ENCODE measurements at places on chromosomes 2 and 18.

DNA sequence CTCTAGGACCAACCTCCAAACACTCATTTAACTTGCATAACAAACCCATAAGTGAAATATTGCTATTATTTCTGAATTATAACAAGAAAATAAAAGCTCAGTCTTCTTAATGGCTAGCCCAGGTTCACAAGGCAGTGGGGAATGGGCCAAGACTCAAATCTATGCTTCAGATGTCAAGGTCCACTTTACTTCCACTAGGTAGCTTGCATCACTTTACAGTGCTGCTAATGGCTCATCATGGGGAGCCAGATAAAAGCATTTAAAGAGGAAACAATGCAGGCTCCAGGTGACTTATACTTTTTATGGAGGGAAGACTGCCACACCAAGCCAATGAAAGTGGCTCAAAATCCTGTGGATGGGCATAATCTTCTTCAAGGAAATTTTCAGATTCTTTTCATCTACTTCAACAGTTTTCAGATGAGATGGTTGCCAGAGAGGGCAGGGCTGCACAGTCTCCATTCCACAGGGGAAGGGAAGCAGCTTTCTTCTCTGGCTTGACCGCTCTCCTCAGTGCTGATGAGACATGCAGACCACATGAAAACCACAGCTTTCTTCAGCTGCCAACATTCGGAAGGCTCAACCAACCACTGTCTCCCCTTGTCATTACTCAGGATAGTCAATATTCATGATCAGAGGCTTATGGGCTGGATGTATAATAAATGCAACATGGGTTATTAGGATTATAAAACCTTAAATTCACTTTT is 361.9 kb upstream of the MEX3C start:
- DNase-seq, result no peak

GRCh38 chr2:101057051-101057933 is 55.2 kb downstream of the RPL31 start:
- no peak for DNase-seq

DNA sequence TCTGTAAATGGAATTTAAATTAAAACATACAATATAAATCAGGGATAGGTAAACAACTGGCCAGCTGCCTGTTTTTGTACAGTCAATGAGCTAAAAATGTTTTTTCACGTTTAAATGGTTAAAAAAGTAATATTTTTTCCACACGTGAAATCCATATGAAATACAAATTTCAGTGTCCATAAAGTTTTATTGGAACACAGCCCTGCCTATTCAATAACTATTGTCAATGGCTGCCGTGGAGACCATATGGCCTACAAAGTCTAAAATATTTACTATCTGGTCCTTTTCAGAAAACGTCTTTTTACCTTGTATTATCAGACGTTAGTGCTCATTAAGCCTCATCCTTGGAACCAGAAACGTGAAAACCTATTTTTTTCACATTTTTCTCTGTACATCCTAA is 1.3 kb downstream of the TMEM17 start:
- no peak for DNase-seq

DNA sequence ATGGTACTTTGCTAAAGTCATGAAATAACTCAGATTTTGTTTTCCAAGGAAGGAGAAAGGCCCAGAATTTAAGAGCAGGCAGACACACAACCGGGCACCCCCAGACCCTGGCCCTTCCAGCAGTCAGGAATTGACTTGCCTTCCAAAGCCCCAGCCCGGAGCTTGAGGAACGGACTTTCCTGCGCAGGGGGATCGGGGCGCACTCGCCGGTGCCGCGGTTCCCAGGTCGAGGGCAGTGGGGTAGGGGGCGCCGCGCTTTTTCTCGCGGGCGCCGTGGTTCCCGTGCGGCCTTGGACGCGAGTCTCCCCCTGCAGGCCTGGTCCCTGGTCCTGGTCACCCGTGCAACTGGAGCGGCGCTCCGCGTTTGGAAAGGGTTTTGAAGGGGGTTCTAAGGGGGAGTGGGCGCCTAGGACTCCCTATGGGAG is 1.2 kb downstream of the ZNF236 start:
- no peak for DNase-seq

DNA sequence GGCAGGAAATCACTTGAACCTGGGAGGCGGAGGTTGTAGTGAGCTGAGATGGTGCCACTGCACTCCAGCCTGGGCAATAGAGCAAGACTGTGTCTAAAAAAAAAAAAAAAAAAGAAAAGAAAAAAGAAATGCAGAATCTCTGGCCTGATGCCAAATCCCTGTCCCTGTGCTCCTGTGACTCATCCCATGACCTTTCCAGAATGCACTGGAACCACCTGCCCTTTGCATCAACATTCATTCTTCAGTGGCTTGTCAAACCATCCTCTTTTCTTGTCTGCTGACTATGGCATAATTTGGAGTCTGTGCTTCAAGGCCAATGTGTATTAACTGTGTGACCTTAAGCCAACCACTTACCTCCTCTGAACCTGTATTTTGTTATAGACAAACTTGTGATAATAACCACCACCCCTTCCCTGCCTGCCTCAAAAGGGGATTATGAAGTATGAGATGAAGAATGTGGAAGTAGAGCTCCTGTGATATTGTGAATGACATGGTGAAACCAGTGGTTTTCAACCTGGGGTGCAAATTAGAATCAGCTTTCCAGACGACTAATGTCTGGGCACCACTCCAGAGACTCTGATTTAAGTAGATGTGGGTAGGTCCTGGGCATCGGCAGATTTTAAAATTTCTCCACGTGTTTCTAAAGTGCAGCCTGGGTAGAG is 189.3 kb downstream of the CLIP4 start:
- no peak for DNase-seq

DNA sequence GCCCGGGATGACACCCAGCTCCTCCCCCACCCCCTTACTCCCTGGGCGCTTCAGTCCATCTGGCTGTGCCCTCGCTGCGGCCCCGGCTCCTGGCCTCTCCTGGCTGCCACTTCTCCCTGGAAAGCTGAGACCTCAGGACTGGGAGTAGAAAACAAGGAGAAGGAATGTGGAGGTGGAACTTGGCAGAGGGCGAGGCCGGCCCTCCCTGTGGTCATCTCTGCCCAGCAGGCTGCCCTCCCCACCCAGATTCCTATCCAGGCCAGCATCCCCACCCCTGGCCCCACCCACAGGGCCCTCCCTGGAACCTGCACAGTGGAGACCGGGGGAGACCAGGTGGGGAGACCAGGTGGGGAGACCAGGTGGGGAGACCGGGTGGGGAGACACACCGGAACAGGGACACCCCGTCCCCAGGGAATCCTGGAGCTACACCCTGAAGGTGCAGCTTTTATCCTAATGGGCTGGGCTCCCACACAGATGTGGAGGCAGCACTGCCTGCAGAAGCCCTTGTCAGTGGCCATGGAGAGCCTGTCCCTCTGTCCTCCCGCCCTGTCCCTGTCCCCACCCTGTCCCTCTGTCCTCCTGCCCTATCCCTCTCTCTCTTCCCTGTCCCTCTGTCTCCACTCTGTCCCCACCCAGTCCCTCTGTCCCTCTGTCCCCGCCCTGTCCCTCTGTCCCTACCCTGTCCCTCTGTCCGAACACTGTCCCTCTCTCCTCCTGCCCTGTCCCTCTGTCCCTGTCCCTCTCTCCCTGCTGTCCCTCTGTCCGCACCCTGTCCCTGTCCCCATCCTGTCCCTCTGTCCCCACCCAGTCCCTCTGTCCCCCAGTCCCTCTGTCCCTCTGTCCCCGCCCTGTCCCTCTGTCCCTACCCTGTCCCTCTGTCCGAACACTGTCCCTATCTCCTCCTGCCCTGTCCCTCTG is 157.1 kb downstream of the PXDN start:
- DNase-seq, result no peak

GRCh38 chr2:55051026-55051866 is 995 bp upstream of the RTN4 start:
- DNase-seq, result peak; percentile 100

DNA sequence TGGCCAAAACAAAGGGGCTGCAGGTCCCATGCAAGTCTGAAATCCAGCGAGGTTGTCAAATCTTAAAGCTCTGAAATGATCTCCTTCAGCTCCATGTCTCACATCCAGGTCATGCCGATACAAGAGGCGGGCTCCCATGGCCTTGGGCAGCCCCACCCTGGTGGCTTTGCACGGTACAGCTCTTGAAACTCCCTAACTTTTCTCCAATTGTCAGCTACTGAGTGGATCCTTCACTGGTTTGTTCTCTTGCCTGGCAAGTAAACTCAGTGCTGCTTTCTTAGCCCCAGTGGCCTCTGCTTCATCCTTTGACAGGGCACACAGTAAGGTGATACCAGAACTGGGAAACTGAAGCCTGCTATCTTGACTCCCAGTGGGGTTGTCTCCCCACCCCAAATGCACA is 26.3 kb downstream of the SERPINB13 start:
- DNase-seq, result no peak

DNA sequence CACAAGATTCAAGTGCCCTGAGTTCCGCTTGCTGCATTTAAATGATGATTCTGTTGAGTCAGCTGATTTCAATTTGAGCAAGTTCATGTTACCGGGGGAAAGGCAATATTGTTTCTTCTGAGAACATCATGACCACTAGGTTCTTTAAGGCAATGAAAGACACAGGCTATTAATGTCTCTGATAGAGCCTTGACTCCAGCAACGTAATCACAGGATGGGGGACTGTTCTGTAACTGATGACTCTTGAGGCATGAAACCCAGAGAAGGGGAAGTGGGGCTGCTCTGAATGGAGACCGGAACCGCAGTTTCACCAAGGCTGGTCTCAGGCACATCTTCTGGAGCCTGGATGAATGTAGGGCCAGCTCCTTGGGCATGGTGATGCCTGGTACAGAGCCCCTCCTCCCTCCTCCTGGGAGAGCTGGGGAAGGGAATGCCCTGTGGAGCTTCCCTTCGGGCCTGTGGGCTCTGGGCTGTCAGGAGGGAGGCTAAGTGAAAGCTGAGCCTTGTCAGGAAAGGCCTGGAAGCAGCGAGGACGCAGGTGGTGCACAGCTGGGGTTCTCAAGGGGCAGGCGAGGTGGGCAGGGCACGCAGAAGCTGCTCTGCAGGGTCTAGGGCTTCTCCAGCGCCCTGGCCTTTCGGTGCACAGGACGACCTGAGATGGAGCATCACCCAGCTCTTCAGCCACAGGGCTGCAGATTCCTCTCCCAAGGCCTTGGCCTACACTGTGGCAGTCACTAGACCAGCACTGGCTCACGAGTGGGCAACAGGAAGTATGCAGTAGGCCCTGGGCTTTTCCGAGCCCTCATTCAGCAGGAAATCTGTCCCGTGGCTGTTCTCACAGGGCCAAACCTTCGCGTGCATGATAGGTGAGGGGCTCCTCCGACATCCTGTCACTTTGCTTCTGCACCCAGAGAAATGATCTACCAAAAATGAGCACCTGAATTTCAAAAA is 36.6 kb upstream of the PRLH start:
- DNase-seq, result no peak

- no peak for DNase-seq
These were observed 36.1 kb downstream of the SDC1 start for GRCh38 chr2:20188851-20189250.

- DNase-seq, result peak; percentile 23
These were observed 47.0 kb downstream of the IWS1 start for GRCh38 chr2:127479219-127479825.

DNA sequence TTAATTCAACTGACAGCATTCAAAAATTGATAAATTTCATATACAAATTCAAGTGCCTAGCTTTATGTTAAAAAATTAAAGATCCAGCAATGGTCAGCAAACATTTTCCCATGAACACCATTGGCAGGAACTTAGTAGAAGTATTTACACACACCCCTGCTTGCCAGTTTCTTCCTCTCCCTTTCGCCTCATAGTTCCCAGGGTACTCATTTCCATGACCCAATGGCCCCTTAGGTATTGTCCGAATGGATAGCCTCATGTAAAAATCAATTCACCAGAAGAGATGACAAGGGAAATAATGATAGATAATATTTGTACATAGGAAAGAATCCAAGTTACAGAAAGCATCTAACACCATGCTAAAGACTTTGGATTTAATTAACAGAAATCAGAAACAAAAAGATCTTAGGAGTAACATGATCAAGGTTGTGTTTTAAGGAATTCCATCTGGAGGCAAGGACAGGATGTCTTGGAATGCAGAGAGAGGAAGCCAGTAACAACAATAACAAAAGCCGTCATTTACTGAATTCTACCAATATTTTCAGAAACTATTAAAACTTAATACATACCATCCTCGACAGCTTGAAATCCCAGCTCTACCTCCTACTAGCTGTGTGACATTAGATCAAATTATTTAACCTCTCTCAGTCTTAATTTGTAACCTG is 423.0 kb downstream of the IRS1 start:
- no peak for DNase-seq

DNA sequence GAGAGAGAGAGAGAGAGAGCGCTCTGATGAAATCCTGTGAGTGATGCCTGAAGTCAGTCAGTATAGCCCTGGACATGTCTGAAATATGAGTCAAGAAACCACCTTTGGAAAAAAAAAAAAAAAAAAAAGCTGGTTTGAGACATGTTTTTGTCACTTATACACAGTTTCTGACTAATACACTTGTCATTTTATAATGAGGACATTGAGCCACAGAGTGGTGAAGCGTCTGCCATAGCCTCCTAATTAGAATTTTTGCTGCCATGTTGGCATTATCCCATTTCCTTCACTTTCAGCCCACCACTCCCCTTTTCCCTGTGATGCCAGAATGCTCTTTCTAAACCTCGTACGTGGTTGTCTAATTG is 15.7 kb upstream of the MYO3B start:
- DNase-seq, result peak; percentile 49

GRCh38 chr2:227706859-227707258 is 11.0 kb downstream of the SLC19A3 start:
- no peak for DNase-seq

DNA sequence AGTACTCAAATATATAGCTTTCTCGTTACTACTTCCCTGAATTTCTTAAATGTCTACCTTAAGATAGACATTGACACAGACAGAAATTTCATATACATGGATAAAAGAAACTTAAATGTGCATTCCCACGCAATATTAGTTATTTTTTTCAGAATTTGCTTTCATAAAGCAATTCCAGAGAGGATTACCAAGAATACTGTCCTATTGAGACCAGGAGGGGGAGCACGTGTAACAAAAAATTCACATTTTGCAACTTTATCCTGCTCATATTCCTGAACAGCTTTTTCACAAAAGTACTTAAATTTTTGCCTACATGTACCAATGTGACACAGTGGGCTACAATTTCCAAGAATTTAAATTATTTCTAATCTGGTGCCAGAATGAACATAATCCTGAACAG is 30.7 kb upstream of the ERCC3 start:
- no peak for DNase-seq

- no peak for DNase-seq
These were observed 118.8 kb downstream of the GYPC start for GRCh38 chr2:126774761-126775160.

DNA sequence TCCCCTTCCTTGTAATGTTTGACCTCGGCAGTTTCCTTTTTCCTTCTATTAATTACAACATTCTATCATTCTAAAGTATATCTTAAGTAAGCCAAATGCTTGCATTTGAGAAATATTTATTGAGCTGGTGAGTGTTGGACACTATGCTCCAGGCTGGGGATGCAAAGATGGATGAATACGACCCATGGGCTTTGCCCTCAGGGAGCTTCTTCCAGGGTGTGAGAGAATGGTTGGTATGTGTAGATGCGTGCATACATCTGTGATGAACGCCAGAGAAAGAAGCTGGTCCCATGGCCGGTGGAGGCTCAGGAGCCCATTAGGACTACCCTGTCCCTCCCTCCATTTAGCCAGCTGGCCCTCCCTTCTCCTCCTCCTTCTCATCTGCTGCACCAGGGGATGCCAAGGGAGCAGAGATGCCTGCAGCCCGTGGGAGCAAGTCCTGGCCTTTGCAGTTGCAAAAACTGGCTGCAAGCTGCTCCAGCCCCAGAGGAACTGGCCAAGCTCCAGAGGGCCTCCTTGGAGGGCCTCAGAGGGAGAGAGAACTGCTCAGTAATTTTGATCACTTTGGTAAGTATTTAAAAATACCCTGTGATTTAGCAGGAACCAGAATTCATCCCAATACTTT is 65.7 kb upstream of the FOSL2 start:
- no peak for DNase-seq

Data from HS-5 (cell line).